ENCODE measurements at places on chromosomes 1 and 21.
A peak's percentile ranks its signal among the peaks of the same experiment; 100 is the strongest.

GRCh38 chr1:86271046-86271445 lies 114.5 kb upstream of the COL24A1 start:
- no peak for DNase-seq

- DNase-seq: no peak
Observed at GRCh38 chr1:164703463-164703862, 144.5 kb downstream of the PBX1 start.

DNA sequence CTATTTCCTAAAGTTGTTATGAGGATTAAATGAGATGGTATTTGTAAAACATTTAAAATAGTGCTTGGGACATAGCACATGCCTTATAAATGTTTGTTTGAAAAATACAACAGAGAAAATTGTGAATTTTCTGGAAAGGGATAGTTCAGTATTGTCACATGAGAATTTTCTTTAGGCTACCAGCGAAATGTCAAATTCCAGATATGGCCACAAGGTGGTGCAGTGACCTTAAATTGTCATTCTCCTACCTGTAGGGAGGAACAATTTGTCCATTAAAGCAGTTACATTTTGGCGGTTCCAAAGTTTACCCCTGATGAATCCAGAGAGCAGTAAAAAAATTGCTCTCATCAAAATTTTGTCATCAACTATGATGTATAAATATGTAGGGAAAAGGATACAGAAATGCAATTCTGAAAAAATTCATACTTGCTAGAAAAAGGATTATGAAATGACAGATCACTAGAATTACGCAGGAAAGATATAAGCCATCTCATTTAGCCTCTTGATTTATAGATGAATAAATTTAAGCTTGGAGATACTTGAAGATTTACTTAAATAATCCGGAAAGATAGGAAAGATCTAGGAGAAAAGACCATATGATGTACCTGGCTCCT lies 50.2 kb upstream of the TSHB start:
- peak; percentile 74 for DNase-seq

- DNase-seq: no peak
Observed at GRCh38 chr1:99062192-99062591, 57.5 kb upstream of the PLPPR5 start.

DNA sequence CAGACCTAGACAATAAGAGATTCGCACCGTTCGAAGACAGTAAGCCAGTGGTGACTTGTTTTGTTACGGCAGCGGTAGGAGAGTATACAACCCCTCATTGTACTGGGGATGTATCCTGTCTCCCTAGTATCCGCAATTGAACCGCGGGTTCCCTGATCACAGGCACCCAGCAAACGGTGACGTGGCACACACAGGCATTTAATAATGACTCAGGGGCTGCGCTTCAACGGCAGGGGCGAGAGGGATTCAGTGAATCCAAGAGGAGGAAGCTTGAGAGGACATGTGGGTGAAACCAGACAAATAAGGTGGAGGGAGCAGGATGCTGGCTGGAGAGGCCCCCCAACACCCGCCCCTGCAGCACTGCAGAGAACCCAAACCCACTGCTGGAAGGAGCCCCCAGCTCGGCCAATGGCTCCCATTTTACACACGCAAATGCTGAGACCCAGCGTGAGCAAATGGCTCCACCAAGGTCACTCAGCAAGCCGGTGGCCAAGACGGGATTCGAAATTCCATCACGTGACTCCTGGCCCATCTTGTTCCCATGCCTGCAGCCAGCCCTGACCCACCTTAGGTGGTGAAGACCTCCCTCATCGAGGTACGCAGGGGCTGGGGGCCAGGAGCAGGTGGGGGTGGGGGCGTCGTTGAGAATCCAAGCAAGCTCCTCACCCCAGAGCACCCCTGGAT lies 149.9 kb downstream of the SYF2 start:
- DNase-seq: no peak

GRCh38 chr21:42303443-42303842 lies 11.8 kb downstream of the TFF3 start:
- DNase-seq: no peak

- no peak for DNase-seq
Observed at GRCh38 chr1:209412566-209412965, 170.9 kb upstream of the CAMK1G start.

DNA sequence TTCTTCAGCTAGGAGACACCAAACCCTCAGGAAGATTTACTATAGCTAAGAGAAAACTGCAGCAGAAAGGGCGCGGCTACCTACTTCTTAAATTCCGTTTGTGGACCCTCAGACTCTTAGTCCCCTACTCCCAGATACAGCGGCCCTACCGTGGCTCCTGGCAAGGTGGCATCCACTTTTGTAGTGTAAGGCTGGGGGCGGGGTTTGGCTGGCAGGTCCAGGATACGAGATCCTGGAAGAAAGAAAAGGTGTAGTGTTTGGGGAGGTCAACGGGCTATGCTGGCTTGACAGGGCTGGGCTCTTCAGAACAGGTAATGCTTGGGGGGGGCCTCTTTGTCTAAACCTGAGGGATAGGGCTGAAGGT lies 280 bp downstream of the CREB3L4 start:
- DNase-seq: no peak

DNA sequence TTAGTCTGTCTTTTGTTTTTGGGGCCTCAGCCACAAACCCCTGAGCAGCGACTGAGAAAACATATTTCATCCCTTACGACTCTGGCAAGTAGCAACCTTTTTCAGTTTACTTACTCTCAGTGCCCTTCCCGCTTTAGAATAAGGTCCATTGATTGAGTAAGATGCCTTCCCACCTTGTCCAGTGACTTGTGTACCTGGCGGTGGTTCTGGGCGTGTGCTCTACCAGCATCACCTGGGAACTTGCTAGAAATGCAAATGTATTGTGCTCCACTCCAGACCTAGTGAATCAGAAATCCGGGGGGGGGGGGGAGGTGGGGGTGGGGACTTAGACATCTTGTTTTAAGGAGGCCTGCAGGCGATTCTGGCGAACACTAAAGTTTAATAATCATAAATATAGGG lies 72.1 kb downstream of the S1PR1 start:
- DNase-seq: no peak

DNA sequence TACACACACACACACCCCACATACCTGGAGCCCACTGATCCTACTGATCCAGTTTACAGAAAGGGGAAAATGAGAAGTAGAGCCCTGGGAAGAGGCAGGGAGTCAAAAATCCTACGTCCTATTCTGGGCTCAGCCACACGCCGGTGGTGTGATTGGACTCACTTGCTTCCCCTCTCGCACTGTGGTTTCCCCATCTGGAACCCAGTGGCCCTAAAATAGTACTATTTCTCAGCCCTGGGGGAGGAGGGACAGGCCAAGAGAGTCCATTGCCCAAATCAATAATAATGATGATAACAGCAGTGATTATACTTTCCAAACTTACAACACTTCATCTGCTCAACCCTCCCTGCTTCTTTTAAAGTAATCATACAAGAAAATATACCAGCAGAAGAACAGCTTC lies 2.9 kb upstream of the PIGR start:
- DNase-seq: no peak

DNA sequence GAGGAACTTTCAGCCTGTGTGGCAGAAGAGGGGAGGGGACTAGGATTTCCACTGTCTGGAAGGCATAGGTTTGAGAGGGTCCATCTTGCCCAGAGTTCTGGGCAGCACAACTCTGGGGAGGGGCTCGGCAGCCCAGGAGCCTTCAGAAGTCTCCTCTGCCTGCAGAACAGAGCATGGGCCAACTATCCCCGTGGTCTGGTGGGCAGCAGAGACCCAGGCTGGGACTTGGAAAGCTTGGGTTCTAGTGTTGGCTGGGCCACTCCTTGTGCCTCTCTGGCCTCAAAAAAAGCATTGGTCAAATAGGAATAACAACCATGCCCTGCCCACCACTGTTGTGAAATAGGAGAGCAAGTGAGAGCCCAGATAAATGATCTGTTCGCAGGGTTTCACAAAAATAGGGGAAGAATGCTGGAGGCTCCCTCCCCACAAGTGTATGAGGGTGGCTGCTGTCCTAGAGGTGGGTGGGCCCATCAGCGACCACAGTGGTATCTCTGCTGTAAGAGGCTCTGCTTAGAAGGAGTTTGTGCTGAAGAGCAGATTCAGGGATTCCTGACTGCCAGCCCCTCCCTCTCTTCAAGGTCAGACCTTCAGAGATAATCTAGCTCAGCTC lies 8.9 kb downstream of the EPHA10 start:
- no peak for DNase-seq

- DNase-seq: peak; percentile 39
Observed at GRCh38 chr1:1157914-1158710, 15.6 kb upstream of the TTLL10 start.

GRCh38 chr1:46113948-46114347 lies 18.5 kb downstream of the PIK3R3 start:
- DNase-seq: no peak

- no peak for DNase-seq
Observed at GRCh38 chr21:43345746-43346409, 81.1 kb downstream of the SIK1 start.

DNA sequence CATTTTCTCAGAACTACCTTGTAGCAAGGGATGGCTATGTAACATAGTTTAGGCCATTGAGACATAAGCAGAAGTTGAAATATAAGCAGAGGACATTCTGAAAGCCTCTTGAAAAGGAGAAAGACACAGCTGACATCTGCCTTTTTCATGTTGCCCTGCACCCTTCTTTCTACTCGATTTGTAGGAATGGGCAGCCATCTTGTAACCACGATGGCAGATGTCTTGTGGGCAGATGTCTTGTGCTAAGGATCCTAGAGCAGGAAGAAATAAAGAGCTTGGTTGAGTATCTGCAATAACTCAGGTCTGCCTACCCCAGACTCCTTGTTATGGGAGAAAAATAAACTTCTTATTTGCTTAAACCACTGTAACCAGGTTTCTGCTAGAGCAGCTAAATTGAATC lies 351.0 kb downstream of the PDE4B start:
- no peak for DNase-seq

DNA sequence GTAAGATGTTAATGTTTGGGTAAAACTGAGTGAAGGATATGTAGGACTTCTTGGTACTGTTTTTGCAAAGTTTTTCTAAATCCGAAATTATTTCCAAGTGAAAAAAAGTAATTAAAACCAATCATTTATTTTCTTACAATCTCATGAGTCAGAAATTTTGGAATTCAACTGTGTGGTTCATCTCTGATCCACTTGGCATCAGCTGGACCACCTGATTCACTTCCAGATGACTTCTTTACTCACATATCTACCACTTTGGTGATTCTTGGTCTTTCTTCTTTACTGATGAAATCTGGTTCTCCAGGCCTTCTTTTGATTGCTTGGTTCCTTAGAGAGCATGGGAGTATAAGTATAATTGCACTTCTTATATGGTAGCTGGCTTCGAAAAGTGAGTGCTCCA lies 254.9 kb upstream of the CACYBP start:
- no peak for DNase-seq

DNA sequence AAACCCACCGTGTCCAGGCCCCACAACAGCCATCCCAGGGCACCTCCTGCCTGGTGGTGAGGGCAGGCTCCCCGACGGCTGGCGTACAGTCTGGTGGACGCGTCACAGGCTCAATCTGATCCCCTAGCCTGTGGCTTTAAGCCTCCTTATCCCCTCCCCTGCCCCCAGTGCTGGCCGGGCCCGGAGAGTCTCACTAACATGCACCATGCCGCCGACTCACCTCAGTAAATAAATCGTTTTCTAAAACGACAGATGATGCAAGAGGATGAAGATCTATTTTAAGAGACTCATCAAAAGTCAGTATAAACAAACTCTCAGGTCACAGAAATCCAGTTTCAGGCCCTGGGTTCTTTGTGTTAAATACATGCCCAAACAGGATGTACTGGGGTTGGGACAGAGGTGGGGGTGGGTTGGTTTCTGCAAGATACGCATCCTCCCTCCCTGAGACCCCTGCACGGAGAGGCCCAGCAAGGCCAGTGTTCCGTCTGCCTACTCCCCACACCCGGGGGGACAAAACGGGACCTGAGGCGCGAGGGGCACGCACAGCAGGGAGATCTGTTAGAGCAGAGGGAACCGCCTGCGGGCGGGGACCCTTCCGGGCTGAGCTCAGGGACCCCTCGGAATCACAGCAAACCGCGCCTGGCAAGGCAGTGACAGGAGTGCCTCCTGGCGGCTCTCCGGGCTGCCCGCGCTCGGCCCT lies 3.1 kb downstream of the PANK4 start:
- peak; percentile 31 for DNase-seq

GRCh38 chr1:24097663-24098062 lies 14.3 kb downstream of the MYOM3 start:
- no peak for DNase-seq

DNA sequence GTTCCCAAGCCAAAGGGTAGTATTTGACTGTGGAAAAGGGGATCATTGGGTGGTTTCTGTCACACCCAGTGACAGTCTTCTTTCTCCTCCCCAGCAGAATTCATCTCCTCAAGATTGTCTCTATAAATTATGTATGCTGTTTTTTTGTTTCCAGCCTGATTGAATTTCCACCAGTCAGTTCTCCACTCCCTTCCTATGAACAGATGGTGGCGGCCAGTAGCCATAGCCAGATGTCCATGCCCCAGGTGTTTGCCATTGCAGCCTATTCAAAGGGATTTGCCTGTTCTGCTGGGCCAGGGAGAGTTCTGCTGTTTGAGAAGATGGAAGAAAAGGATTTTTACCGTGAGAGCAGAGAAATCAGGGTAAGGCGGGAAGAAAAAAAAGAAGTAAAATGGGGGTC lies 12.9 kb downstream of the CFAP57 start:
- no peak for DNase-seq

- no peak for DNase-seq
Observed at GRCh38 chr1:13965770-13966398, 265.9 kb downstream of the PRDM2 start.

DNA sequence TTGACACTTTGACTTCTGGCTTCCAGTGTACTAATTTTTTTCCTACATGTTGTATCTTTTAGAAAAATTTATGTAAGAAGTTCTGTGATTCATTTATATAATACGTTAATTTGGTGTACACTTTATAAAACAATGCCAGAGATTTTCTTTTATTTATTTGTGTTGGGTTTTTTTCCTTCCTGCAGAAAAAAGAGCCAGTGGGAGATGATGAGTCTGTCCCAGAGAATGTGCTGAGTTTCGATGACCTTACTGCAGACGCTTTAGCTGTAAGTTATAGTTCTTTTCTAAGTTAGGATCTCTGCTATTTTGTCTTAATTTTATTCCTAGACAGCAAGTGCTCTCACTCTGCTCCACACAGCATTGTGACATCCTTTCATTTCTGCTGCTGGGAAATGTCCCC lies 14.4 kb downstream of the SARS1 start:
- DNase-seq: no peak

GRCh38 chr1:6026095-6026809 lies 19.4 kb upstream of the KCNAB2 start:
- peak; percentile 93 for DNase-seq

DNA sequence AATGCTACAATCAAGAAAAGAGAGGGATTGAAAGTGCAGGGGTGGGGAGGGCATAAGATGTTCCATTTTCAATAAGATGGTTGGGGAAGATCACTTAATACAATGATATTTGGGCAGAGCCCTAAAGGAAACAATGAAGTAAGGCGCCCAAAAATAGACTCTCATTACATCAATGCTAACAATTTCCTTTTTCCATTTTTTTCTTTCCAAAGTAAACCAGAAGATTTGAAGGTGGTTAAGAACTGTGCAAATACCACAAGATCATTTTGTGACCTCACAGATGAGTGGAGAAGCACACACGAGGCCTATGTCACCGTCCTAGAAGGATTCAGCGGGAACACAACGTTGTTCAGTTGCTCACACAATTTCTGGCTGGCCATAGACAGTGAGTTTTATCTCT lies 16.8 kb downstream of the IFNAR2 start:
- no peak for DNase-seq
